Activated T-helper 1 cell treated with anti-CD3 and anti-CD28 coated beads, Interleukin-2, amount 50 U/mL, for 16 hours (primary cell): ENCODE measurements at places on chromosomes 11 and 22.
A peak's percentile ranks its signal among the peaks of the same experiment; 100 is the strongest.

- peak; percentile 65 for DNase-seq
These were observed at the start of gene CPT1A for GRCh38 chr11:68841718-68842426. CPT1A (minus strand) TSS chr11:68841916; CDS start chr11:68815474, 26,442 bp downstream.

- DNase-seq, result no peak
These were observed 346.2 kb downstream of the TENM4 start for GRCh38 chr11:79094616-79095015.

DNA sequence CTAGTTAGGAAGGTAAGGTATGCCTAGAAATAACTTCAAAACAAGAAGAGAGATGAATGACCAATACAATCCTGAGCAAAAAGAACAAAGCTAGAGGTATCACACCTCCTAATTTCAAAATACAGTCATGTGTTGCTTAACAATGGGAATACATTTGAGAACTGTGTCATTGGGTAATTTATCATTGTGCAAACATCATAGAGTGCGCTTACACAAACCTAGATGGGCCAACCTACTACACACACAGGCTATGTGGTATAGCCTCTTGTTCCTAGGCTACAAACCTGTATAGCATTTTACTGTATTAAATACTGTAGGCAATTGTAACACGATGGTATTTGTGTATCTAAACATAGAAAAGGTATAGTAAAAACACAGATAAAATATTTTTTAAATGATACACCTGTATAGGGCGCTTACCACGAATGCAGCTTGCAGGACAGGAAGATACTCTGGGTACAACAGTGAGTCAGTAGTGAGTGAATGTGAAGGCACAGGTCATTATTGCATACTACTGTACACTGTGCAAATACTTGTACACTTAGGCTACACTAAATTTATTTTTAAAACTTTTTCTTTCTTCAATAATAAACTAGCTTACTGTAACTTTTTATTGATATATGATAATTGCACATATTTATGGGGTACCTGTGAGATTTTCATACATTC, 48.2 kb downstream of the STK33 start:
- DNase-seq, result no peak

GRCh38 chr11:111676878-111677585, 74.8 kb downstream of the SIK2 start:
- no peak for DNase-seq

DNA sequence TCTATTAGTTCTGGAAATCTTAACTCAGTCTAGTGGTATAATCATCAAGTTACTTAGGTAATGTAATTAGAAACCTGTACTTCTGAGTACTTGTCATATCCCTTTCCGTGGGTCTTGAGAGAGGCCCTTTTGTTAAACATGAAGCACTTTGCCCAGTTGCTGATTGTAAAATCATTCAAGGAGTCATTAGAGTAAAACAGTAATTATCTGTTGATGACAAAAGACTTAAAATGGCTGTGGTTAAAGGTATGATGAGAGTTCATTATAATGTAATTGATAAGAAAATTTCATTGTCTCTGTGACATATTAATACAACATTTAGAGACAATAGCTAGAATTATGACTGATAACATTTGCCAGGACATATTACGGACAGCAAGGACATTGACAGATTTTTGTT, 34.3 kb downstream of the PRR5L start:
- no peak for DNase-seq

- no peak for DNase-seq
These were observed 12.7 kb downstream of the PRG3 start for GRCh38 chr11:57368106-57368844.

DNA sequence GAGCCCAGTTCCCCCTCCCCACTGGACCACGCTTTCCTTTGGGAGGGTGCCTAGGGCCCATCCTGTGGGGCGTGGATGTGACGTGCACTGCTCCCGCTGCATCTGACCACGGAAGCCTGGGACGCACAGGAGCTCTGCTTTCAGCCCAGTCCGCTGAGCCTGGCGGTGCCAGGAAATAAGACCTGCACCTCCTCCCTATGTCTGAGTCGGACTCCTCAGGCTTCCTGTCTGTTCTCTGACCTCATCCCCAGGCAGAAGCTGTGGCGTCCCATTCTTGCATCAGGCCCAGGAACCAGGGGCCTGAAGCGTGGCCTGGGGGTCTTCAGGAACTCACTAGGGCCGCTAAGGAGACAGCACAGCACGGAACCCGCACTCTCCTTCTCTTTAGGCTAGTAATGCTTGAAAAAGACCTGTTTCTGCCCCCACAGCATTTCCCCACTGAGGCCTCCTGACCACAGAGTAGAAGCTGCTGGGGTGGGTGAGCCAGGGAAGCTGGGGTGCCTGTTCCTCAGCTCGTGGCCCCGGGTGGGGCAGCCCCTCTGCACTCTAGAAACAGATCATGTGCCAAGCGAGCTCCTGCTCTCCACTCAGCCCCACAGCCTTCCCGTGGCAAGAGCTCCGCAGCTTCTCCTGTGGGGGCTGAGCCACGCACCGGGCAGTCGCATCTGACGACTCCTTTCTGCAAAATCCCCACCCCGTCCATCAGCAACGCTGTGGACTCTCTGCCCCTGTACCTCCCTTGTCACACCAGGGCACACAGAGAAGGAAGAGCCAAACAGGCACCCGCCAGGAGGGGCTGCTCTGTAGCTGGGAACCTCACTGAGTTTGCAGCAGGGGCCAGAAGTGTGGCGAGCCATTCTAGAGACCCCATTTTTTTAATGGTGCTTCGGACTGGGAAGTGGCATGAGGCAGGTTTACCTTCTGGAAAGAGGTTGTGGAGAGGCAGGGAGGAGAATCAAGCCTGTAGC, 22.6 kb downstream of the MOV10L1 start:
- no peak for DNase-seq

DNA sequence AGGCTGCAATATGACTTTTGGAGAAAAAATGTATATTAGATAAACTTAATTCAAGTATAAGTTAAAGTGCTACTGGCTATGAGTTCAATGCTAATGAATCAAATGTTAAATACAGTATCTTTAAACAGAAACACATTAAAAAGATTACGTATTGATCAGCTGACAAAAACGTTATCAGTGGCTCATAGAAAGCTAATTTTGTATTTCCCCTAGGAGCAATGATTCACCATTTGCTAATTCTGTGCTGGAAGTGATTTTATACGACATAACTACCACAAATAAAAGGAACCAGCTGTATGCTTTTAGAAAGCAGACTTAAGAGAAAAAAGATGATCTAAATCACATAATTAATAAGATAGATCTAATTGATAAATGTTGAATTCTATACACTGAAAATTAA, 43.6 kb downstream of the MRE11 start:
- no peak for DNase-seq

DNA sequence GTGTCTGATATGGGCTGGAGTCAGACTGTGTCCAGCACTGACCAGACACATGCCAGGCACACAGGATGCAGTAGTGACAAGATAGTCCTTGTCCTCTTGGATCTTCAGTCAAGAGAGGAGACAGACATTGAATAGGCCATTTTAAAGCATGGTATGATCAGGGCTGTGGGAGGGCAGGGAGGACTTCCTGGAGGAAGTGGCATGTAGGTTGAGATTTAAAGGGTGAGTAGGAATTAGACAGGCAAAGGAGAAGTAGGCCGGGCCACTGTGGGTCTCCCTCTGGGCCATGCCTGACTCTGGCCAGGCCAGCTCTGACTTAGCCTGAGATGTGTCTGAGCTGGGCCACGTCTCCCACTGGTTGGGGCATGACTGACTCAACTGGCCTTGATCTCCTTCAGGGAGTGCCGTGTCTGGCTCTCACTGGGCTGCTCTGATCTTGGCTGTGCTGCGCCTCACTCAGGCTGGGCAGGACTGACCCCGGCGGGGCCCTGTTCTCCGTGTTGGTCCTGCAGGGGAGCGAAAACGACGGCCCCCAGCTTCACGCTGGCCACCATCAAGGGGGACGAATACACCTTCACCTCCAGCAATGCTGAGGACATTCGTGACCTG, 71.2 kb downstream of the MYO7A start:
- no peak for DNase-seq

DNA sequence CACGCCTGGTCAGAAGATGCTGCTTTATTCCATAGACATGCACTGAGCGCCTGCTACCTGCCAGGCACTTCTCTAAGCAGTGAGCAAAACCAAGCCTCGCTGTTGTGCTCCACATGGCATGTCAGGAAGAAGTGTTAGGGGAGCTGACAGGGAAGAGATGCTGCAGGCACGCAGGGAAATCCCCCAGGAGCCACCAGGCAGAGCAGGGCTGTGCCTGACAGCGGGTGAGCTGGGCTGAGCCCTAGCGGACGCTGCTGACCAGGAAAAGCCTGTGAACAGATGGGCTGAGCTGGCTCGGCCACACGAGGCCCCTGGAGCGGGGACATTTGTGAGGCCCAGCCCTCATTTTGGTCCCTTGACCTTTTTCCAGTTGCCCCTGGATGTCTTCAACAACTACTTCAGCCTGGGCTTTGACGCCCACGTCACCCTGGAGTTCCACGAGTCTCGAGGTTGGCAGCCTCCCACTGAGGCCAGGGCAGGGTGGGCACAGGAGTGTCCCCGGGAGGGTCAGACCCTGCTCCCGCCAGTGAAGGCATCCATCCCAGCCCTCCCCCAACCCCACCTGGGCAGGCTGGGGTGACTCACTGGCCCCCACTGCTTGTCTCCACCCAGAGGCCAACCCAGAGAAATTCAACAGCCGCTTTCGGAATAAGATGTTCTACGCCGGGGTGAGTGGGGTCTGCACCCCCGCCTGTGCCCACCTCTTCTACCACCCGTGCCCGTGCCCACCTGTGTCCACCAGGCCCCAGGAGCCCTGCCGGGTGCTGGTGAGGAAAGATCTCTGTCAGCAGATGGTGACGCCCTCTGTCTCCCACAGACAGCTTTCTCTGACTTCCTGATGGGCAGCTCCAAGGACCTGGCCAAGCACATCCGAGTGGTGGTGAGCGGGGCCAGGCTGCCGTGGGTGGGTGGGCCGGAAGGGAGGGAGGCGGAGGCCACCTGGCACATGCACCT, 7.4 kb upstream of the MDK start:
- DNase-seq, result no peak

- DNase-seq, result no peak
These were observed 2.2 kb upstream of the OR8D4 start for GRCh38 chr11:123899792-123900191.

DNA sequence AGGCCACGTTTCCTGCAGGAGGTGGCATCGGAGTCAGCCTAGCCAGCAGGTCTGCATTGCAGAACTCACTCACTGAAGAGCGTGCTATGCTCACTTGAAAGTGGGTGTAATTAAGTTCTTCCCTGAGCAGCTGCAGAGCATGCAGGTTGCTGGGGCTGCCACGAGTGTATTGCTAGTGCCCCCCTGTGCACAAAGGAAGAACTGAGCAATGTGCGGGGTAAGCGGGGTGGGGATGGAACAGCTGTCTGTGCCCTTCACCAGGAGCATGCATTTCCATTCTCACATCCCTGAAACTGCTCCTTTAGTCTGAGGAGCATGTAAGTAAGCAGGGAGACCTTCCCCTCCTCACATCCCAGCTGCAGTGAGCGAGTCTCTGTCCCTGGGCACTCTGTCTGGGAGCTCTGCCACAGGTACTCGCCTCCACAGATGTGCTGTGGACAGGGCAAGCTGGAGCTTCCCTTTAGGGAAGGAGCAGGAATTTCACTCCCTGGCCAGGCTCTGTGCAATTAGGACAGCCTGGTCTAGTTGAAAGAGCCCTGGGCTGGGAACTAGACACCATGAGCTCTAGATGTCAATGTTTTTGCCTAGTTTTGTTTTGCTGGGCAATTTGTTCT, 1031.8 kb downstream of the NTM start:
- DNase-seq, result no peak

- DNase-seq, result no peak
These were observed 6.4 kb upstream of the JAM3 start for GRCh38 chr11:134062265-134063123.

DNA sequence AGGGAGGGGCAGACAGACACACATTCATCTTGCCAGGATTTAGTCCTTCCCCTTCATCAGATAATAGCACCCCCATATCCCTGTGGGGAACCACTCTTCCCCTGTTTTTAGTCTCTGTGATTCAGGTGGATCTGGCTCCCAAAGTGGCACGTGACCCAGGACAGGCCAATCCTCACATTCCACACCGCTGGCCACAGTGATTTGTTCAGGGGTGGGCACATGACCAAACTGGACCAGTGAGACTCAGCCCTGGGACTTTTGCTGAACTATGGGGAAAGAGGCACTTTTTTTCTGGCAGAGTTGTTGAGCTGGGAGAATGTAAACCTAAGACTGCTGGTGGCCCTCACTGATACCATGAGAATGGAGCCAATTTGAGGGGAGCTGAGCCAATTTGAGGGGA, 19.1 kb upstream of the KCNJ11 start:
- DNase-seq, result no peak
